Peyer's patch (tissue), 4 donors: ENCODE measurements at places on chromosomes 5 and 9. TPM values are rescaled to one million over a fixed set of nuclear protein-coding genes. Genes with fewer than 3 reads are reported as not detected.

- no peak for DNase-seq
Observed at GRCh38 chr9:107036367-107036766, 173.4 kb downstream of the ZNF462 start.

DNA sequence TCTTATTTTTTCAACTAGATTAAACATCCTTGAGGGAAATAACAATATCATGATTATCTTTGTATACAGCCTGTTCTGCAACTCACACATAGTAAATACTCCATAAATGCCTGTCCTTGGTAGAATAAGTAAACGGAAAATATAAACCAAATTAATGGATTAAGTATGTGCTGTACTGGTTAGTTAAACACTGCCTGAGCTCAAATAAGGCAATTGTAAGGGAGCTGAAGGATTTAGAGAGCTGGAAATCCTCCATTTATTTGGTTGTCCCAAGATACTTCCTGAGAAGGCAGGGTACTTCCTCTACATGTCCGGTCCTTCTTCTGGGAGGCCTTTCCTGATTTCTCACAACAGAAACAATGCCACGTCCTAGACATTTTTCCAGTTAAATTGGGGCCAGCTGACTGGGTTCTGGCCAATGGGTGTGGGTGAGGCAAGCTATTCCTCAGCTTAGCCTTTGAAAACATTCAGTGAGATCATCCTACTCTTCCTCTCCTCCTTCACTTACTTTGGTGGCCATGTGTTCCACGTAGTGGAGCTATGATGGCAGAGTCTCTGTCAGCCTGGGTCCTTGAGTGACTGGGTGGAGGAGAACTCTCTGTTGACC lies 8.5 kb upstream of the C1QTNF3 start:
- DNase-seq = no peak

DNA sequence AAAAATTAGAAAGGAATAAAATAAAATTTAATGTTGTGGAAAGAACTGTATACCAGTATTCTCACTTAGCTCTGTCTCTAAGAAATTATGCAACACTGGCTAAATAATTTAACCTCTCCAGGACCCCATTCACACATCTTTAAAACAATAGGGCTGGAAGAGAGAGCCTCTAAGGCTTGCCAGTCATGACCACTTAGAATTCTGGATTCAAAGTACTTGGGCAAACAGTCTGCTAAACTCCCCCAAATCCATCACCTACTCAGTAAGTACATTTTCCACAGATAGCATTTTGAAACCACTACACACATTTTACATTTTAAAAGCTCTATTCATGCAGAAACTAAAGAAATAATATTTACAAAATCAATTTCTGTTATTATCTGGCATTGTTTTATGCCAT lies 291.7 kb downstream of the TMEM167A start:
- DNase-seq = no peak

- peak; percentile 76 for DNase-seq
Observed at GRCh38 chr9:127199001-127199791, 65.4 kb upstream of the GARNL3 start.

- DNase-seq = no peak
Observed at GRCh38 chr5:154363411-154363810, 82.4 kb upstream of the SAP30L start.

DNA sequence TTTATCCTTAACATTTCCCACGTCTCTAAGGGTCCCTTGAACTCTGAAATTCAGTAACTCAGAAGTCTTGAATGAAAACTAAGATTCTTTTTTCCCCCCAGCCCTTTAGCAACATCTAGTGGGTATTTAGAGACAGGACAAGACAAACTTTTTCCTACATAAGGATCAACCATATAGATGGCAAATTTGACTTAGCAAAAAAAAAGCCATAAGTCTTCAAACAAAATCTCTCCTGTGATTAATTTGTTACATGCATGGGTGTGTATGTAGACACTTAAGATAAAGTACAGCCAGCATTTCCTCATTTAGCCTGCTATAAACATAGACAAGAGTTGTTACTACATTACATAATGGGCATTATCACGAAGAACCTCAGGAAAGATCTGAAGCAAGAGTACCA lies 29.1 kb upstream of the ANKRD31 start:
- DNase-seq = no peak

DNA sequence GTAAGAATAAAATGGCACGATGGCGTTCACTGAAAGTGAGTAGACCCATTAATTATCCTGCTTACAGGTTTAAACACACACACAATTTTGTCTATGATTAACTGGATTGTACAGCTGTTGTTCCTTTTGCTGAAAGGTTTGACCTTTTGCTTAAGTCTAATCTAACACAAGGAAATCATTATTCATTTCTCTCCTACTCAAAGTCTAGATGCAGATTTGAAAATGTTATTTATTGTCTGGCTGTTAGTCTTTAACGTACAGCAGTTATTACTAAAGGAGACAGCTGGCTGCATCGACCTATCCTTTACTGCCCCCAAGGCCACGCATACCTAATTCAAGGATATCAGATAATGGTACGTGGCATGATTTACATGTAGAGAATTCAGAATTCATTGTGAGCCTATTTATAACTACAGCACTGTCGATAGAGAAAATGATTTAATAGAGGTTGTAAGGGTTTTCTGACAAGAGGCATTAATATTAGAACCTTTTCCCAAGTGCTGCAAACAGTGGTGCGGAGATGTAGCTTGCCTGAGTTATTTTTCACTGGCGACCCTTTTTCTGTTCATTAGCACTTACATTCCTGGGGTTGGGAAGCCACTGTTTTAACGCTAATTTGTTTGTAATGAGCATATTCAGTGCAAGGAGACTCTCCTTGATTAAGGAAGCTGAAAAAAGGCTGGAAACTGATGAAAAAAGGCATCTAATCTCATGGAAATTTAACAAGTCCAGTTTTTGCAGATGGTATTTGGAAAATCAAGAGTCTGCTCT lies 368.4 kb upstream of the GRAMD2B start:
- DNase-seq = no peak

- DNase-seq = no peak
Observed at GRCh38 chr5:146630472-146630871, 114.5 kb upstream of the GPR151 start.

GRCh38 chr9:116998305-116998704 lies 311.2 kb downstream of the TRIM32 start:
- no peak for DNase-seq

DNA sequence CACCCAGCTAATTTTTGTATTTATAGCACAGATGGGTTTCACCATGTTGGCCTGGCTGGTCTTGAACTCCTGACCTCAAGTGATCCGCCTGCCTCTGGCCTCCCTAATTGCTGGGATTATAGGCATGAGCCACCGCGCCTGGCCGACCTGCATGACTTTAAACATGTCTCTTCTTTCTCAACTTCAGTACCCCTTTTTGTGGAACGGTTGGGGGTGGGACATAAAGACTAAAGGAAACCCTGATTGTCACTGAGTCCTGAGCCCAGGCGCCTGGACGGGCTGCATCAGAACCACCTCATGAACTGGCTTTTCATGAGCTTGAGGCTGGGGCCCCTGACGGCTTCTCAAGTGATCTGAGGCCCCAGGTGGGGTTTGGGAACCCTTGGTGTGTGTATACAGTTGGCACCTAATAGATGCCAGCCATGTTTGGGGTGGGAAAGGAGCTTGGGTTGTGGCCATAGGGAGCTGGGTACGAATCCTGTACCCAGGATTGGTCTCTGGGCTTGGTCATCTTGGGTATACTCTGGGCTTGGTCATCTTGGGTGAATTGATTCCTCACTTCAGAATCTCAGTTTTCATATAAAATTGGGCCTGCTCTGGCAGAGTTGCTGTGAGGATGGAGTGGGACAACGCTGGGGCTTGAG lies 2.2 kb downstream of the GRK6 start:
- no peak for DNase-seq

GRCh38 chr9:69093471-69094103 lies 58.0 kb downstream of the FXN start:
- no peak for DNase-seq

- DNase-seq = no peak
Observed at GRCh38 chr5:32365623-32366022, 52.9 kb upstream of the MTMR12 start.

GRCh38 chr5:169511708-169512107 lies 71.9 kb upstream of the SPDL1 start:
- no peak for DNase-seq

DNA sequence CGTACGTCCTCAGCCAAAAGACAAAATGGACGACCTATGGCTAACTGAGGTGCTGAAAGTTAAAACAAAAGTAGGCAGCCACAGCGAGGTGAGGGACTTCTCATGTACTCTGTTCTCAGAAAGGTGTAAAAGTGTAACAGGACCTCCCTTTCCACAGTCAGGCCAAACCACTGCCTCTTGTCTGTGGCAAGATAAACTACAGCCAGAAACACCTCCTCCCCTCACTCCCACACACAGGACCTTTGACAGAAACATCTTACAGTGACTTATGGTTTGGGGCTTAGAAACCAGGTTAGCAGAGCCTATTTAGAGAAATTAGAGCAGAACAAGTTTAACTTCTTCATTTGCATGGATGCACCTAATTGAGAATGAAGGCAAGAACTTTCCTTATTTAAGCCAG lies 499.1 kb upstream of the GRIN3A start:
- no peak for DNase-seq

GRCh38 chr9:87259543-87260518 lies 237.8 kb upstream of the DAPK1 start:
- DNase-seq = no peak

GRCh38 chr9:96436063-96436455 lies 13.9 kb upstream of the HABP4 start:
- DNase-seq = no peak

GRCh38 chr9:128551657-128552152 lies 682 bp upstream of the SPTAN1 start:
- no peak for DNase-seq

DNA sequence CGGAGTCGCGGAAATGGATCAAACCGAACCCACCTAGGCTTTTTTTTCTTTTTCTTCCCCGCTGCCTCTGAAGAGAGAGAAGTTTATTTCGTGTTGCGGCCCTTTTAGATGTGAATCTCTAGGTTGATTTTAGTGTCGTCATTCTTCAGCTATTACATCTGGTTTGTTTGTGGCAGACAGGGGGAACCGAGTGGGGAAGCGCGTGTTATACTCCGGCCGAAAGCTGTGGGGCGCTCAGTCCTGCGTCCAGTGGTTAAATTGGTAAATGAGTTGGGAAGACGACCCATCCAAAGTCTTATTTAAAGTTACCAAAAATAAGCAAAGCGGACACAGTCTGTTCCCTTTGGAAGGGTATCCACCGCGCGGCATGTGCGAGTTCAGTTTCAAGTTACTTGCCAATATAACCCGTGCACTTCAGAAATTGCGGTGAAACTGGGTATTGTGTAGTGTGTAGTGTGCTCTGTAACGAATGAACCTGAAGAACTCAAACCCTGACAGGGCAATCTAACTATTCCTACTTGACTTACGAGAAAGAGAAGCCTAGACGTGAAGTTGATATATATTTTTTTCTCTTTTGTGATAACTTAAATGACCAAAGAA lies 1.3 kb downstream of the MAN2A1 start:
- DNase-seq = peak; percentile 77

DNA sequence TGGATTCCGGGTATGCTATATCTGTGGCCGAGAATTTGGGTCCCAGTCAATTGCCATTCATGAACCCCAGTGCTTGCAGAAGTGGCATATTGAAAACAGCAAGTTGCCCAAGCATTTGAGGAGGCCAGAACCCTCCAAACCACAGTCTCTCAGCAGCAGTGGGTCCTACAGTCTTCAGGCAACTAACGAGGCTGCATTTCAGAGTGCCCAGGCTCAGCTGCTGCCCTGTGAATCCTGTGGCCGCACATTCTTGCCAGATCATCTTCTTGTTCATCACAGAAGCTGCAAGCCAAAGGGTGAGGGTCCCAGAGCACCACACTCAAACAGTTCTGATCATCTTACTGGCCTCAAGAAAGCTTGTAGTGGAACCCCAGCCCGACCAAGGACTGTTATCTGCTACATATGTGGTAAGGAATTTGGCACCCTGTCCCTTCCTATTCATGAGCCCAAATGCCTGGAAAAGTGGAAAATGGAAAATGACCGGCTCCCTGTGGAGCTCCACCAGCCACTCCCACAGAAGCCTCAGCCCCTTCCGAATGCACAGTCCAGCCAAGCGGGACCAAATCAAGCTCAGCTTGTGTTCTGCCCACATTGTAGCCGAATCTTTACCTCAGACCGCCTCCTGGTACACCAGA lies 23.0 kb downstream of the ZNF474 start:
- DNase-seq = no peak

GRCh38 chr9:94783102-94783682 lies 56.7 kb downstream of the AOPEP start:
- peak; percentile 54 for DNase-seq

DNA sequence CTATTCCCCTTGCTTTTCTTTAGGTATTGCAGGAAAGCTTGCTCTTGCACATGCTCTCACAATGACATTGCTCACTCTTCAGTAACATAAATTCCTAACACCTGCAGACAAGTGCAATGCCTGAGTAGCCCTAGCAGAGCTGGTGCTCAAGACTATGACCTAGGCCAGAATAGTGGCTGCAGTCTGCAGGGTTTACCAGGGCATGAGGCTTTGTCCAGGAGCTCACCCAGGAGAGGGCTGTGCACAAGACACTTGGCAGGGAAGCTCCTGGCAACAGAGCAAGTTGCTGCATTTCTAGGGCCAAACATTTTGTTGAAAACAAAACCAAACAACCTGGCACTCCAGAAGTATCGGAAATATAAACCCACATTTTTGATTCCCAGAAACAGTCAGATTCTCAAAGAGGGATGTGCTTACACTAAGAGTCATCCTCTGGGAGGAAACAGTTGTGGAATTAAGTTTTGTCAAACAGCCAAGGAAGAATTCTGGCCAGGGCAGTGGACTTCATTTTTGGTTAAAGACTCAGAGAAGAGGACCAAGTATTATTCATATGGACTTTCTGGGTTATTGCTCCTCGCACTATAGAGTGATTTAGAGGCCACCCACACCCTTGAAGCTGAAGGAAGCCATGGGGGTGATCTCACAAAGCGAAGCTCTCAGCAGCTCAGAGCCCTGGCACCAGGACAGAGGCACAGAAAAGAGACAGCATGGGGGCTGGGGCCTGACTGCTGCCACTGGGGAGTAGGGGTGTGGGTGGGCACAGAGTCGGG lies 44.9 kb downstream of the MACROH2A1 start:
- no peak for DNase-seq

GRCh38 chr5:29016067-29016466 lies 1977.7 kb upstream of the CDH9 start:
- no peak for DNase-seq

DNA sequence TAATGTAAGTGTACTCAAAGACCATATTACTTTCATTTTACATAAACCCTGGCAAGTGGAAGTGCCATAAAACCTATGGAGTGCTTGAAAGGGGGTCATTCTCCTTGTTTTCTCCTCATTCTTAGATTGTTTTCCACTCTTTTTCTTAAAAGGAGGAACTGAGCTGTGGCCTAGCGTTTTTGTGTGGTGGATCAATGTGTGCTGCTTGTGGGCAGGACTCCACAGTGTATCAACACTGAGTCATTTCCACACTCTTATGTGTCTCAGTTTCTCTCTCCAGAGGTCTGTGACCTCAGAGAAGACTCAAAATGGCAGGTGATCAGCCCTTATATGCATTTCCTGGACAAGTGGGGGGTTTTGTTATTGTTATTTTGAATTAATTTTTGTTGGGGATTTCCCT lies 516.1 kb upstream of the CDH10 start:
- no peak for DNase-seq

- DNase-seq = no peak
Observed at GRCh38 chr9:104322596-104322995, 181.5 kb upstream of the OR13F1 start.

- DNase-seq = no peak
Observed at GRCh38 chr5:11385901-11386293, 518.3 kb downstream of the CTNND2 start.

The BAAT gene
- total RNA-seq = 1.2 TPM

The CA9 gene
- 5.0 TPM for total RNA-seq

The F12 gene
- total RNA-seq = 6.0 TPM

The ACSL6 gene
- total RNA-seq = not detected

The STC2 gene
- 2.6 TPM for total RNA-seq

The CTXN3 gene
- total RNA-seq = not detected

The CDH10 gene
- total RNA-seq = not detected

The SPATA31E1 gene
- total RNA-seq = not detected
